Activated naive CD8-positive, alpha-beta T cell treated with anti-CD3 and anti-CD28 coated beads for 36 hours (primary cell): ENCODE measurements at places on chromosomes 1 and 21.

DNA sequence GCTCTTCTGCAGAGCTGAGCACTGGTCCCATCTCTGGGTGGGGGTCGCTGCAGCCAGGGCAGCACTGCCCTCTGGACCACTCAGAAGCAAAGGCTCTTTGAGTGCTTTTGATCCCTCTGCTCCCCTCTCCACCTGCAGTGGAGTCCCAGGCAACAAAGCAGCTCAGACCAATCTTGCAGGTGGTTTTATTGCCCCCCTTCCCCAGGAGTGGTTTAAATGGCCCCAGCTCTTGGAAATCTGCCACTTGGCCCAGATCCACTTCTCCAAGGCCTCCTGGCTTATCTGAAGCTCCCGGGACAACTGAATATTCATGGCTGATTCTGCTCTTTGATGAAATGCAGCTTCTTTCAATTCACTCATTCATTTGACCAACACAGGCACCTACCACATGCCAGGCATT lies 2.7 kb downstream of the STUM start:
- no peak for DNase-seq

GRCh38 chr1:232283864-232284263 lies 346.1 kb downstream of the SIPA1L2 start:
- DNase-seq = no peak

- DNase-seq = no peak
Measured at GRCh38 chr1:165666152-165666825, 32.1 kb downstream of the ALDH9A1 start.

- DNase-seq = no peak
Measured at GRCh38 chr1:229769006-229769405, 143.0 kb downstream of the URB2 start.

- no peak for DNase-seq
Measured at GRCh38 chr1:191641420-191642260, 516.6 kb upstream of the RGS18 start.

DNA sequence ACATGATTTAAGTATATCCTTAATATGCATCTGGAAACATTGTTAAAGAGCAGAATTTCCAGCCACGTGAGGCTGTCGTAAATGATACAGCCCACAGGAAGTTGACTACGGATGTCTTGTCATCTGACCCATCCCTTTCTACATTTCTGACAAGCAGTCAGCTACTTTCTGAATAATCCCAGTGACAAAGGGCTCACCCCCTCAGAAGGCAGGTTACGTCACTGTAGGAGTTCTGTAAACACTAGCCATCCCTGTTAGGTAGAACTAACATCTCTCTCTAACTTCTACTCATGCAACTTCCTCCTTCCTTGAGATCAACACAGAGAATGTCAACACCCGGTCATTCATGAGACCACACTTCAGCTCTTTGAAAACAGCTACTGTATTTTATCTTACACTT lies 259.2 kb downstream of the GREM2 start:
- DNase-seq = no peak

DNA sequence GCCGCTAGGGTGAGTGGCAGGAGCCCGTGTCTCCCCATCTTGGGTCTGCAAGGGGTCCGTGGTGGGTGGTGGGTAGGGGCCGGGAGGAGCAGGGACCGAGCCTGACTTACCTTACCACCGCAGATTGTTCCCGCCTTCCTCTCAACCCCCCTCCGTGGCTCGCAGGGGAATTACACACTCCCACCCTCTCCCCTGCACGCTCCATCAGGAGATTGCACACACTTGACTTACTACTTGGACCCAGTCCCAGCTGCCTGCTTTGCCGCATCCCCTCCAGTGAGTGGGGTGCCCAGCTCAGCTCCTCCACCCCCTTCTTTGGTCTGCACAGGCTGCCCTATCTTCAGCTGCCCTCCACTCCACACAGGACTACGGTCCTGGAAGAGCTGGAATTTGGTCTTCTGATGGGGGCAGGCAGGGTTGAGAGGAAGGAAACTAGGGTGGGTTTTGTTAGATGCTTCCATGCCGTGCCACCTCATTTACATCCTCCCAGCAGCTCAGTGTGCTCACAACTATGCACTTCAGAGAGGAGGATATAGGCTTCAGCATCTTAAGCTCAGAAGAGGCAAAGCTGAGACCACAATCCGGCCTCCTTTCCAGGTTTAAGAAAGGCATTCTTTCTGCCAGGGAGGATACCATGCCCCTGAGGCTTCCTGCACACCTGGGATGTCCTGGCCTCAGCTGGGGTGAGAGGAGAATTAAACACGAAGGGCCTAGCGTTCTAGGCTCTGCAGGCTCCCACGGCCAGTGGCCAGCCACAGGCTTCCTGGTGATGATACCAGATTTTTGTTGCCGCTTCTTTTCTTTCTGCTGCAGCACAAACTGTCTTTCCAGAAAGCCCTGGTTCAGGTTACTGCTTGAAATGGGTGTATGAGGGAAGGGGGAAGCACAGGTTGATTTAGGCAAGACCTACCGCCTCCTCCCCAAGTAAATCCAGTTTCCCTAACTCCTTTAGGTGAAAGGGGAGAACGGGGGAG lies 2.3 kb downstream of the KCNC4 start:
- no peak for DNase-seq

DNA sequence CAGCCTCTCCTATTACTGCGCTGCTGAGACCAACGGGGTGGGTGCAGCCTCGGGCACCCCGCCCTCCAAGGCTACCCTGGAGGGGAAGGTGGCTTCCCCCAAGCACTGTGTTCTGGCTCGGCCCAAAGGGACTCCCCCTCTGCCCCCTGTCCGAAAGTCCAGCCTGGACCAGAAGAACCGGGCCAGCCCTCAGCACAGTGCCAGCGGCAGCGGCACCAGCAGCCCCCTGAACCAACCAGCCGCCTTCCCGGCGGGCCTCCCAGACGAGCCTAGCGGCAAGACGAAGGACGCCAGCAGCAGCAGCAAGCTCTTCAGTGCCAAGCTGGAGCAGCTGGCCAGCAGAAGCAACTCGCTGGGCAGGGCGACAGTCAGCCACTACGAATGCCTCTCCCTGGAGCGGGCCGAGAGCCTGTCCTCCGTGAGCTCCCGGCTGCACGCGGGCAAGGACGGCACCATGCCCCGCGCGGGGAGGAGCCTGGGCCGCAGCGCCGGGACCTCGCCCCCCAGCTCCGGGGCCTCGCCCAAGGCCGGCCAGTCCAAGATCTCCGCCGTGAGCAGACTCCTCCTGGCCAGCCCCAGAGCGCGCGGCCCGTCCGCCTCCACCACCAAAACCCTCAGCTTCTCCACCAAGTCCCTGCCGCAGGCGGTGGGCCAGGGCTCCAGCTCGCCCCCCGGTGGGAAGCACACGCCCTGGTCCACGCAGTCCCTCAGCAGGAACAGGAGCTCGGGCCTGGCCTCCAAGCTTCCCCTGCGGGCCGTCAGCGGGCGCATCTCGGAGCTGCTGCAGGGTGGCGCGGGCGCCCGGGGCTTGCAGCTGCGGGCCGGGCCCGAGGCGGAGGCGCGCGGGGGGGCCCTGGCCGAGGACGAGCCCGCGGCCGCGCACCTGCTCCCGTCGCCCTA lies 533.1 kb downstream of the KIF26B start:
- DNase-seq = peak; percentile 3

DNA sequence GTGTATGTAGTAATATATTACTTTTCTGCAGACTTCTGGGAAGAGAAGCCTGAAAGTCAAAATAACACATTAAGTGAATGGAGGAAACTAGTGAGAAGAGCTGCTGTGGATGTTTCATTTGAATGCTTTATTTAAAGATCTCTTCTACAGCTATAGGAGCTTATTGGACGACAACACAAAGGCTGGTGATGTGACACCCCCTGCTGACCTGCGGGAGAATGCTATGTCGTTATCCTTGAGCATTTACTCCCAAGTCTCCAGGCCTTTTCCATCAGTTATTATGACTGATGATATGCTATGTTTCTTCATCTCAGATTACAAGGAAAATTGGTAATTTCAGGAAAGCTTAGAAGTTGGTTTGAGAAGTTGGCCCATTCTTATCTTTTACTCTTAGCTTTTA lies 22.3 kb upstream of the PLA2G4A start:
- no peak for DNase-seq

GRCh38 chr1:39689635-39690034 lies 1.6 kb downstream of the HPCAL4 start:
- DNase-seq = no peak

GRCh38 chr21:40053007-40053406 lies 185.8 kb downstream of the PCP4 start:
- DNase-seq = no peak

DNA sequence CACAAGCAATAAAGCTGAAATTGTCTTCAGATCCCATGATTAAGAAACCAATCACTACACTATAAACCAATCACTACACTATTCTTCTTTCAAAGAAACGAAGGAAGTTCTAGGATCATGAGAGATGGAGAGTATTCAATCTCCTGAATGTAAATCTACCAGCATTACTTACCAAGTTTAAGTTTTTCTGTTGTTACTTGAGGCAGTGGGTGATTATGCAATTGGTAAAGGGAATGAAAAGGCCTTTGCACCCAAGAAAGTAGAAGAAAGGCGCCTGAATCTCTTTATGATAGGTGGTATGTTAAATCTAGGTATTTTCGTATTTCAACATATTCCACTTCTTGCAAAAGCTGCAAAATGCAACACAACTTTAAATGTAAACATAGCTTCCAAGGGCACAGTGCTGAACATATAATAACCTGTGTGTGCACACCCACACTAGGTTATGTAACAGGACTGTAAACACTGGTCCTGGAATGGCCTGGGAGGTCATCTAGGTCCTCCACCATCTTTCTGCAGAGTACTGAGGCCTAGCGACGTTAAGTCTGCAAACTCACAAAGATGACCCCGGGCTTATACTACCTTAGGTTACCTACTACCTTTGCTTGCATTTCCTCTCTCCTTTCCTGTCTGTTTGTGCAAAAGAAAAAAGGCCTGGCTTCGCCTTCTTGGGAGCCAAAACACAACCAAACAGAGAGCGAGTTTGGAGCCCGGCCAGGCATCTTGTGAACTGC lies 1.1 kb upstream of the UAP1 start:
- DNase-seq = no peak
